HTR-8/SVneo (cell line): ENCODE measurements at places on chromosomes 5 and 9.

DNA sequence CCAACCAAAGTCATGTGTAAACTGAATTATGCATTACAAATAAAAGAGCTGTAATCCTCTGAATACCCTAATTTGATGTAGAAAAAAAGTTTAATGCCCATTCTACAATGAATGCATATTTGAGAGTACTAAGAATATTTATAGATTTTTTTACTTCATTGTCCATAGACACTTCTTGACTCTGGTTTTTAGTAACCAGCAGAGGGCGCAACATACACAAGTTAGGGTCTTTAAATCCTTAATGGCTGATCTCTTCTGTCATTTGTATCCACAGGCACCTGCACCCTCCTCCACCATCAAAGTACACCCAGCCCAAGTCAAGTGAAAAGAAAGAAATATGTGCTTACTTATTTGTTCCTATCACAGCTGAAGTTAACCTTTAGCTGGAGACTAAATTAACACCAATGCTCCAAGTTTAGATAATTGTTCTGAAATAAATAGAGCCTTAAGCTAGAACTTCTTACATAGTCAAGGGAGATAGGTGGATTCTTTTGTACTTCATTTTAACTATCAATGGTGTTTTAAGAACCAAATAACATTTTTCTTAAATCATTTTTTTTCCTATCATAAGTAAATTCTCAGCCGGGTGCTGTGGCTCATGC, 524.2 kb upstream of the DAB2 start:
- DNase-seq = peak; percentile 64

GRCh38 chr9:5582835-5583195, 46.1 kb upstream of the RIC1 start:
- DNase-seq = no peak

- no peak for DNase-seq
Observed at GRCh38 chr9:34606905-34607304, 5.0 kb downstream of the RPP25L start.

GRCh38 chr5:27010646-27011045, 27.7 kb downstream of the CDH9 start:
- peak; percentile 5 for DNase-seq

DNA sequence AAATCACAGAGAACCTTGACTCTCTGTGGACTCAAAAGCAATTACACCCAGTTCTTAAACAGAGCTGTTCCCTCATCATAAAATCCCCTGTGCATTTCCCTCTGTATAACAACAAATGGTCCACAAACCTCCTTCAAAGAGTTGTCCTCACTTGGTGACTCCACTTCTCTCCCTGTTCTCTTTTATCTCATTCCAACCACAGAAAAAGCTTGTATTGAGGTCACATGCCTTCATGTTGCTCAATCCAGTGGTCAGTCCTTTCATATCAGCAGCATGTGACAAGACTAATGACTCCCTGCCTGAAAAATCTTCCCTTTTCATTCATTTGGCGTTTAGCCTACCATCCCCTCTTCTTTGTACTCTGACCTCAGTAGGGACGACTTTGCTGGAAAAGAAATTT, 158.0 kb downstream of the DEPDC1B start:
- DNase-seq = no peak

DNA sequence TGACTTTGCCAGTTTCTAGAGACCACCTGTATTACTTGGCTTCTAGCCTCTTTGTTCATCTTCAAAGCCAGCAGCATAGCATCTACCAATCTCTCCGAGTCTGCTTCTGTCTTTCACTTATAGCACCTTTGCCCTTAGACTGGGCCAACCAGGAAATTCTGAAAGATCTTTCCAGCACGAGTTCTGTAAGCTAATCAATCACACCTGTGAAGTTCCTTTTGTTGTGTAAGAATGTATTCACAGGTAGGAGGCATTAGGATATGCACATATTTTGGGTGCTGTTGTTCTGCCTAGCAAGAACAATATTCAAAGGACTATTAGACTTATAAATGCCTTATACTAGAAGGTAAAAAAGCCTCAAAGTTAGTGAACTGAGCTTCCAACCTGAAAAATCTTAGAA, 232.1 kb downstream of the CDH12 start:
- DNase-seq = no peak

DNA sequence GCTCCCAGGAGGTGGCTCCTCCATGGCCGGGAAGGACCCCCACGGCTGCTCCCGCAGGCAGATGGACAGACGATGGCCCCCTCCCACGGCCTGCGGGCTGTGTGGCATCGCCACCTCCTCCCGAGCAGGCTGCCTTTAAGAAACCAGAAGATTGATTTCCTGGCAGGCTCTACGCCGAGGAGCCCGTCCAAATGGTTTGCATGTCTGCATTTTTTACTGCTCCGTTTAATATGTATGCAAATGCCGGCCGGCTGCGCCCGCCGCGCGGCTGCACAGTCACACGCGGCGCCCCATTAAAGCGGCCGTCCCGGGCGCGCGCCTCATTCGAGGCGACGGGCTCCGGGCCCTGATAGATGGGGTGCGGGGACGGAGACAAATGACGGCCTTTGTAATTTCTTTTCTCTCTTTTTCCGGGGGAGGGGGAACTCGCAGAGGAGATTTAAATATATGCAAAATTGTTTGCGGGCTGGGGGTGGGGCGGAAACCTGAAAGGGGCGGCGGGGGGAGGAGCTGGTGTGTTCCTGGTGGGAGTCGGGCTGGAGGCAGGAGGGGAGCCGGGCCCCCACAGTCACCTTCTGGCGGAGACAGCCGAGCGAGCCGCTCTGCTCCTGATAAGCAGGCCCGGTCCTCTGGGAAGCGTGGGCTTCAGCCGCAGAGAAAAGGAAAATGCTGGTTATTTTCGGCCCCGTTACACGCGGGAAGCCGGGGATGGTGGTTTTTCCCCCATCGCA, 158.7 kb upstream of the IER5L start:
- no peak for DNase-seq

DNA sequence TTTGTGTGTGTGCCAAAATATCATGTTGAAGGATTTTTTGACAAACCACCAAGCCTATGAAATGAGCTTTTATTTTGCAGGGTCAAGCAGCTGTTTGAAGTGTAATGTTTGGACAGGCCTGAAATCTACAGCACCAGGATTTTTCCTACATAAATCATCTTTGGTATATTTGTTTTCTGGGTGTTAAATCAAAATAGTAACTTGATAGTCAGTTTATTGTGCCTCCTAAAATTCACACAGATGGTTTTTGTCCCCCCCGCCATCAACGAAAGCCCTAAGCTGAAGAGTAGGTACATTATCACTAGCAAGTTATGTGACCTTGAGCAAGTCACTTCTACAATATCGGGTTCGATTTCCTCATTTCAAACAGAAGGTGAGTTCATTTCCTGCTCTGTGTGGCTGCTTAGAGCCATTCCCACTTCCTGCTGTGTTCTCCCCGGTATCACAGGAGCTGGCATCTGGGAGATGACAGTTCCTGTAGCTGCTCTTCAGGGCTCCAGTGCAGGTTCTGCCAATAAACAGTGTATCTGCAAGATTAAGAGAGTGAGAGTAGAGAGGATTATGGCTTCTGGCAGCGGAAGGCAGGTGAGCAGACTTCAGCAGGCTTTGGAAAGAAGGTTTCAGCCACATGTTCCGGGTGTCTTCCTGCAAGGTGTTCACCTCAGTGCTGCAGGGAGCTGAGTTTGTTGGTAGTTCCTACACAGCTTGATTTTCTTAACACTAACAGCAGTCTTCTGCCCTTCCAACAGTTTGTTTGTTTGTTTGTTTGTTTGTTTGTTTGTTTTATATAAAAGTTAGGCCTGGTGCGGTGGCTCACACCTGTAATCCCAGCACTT, 48.4 kb upstream of the GNE start:
- DNase-seq = peak; percentile 30

DNA sequence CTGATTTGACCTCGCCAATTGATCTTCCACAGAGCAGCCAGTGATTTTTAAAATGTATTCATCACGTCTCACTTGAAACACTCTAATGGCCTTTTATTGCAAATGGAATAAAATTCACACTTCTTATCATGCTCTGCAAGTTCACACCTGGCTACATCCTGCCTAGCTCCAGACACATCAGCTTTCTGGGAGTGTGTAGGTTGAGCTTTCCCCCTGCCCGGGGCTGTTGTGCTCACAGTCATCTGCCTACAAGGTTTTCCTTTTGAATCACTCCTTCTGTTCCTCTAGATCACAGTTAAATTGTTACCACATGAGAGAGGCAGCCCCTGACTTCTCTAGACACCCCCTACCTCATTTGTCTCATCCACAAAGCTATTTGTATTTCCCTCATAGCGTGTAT, 674.5 kb downstream of the PRELID2 start:
- DNase-seq = no peak

DNA sequence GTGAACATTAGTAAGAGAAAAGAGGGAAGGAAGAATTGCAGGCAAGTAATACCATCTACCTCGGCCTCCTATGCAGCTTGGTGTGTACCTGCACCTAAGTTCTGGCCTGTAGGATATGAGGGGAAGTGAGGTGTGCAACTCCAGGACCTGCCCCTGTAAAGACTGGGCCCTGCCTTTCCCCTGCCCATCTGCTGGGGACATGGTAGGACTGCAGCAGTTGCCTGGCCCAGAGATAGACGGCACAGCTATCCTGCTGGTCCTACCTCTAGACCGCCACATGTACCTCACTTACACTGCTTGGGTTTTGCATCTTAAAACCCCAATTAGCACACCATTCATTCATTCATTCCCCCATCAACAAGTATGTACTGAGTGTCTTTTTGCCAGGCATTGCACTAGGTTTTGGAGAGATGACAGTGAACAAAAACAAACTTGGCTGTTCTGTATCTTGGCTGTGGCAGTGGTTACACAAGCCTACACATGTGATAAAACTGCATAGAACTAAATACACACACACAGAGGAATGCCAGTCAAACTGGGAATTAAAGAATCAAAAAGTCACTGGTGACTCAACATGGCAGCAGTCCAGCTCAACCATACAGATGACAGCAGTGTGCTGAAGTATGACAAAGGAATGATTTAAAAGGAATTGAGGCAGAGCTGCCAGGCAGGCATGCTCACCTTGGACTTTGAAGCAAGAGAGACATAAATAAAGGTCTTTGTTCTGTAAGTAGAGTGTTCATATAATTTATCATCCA, 23.3 kb upstream of the MGAT1 start:
- no peak for DNase-seq

- DNase-seq = no peak
Observed at GRCh38 chr9:82467436-82467835, 478.9 kb downstream of the SPATA31D1 start.

DNA sequence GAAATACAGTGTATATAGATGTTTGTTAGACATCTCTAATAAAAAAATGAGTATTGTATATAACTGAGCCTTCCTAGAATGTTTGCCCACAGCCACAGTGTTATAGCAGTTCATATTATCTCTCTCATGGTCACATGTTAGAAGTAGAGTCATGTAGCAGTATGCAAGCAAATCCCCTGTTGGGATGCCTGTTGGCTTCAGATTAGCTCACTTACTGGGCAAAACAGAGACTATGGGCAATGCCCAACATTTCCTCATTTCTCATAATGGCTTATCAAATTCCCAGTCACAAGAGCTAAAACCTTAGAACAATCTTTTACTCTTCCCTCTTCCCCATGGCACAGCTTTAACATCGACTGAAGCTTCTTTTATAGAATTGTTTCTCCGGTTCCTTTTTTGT, 27.0 kb upstream of the PDCD1LG2 start:
- no peak for DNase-seq

GRCh38 chr5:2007496-2007877, 124.8 kb upstream of the IRX4 start:
- no peak for DNase-seq

DNA sequence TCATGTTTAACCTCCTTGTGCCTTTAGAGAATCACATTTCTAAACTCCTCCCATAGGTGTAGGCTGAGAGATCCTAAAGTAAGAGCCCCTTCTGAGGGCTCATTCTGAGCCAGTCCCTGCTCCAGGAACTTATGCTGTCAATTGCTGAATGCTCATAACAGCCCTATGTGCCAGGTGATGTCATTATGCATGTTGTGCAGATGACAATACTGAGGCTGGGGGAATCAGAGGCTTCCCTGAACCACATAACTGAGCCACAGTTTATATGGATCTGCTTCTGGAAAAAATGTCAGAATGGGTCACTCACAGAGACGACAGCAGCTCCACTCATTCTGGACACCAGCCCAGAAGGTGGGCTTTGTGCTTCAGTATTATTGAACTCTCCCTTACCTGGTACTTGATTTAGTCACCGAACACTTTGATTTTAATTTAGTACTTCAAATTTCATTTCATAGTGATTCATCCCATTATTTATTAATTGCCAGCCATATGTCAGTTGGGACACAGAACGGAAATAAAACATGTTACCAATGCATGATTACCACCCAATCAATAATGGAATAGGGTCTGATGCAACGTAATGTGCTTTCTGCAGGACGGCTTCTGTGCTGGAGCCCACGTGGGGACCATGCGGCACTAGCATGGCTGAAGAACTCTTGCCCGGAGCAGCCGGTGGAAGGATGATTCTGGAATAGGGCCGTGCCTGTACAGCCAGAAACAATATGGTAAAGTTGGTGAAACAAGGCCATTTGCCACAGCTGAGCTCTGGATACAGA, 406.3 kb downstream of the IRX1 start:
- no peak for DNase-seq

- no peak for DNase-seq
Observed at GRCh38 chr5:141783005-141783946, 94.9 kb downstream of the PCDH1 start.

DNA sequence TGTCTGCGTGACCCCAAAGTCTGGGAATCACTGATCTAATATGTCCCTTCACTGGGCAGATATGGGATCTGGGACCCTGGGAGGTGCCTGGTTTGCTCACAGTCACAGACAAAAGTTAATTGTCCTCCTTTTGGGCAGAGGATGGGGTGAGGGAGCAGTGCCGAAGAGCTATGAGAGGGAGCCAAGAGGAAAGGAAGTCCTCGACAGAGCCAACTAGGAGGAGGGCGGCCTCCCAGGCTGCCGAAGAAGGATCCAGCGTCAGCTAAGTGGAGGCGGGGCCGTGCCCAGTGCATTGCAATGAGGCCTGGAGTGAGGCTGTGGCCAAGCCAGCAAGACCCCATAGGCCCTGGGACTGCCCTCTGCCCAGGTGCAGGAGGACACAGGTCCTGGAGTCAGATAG, 11.4 kb downstream of the AIF1L start:
- DNase-seq = no peak

DNA sequence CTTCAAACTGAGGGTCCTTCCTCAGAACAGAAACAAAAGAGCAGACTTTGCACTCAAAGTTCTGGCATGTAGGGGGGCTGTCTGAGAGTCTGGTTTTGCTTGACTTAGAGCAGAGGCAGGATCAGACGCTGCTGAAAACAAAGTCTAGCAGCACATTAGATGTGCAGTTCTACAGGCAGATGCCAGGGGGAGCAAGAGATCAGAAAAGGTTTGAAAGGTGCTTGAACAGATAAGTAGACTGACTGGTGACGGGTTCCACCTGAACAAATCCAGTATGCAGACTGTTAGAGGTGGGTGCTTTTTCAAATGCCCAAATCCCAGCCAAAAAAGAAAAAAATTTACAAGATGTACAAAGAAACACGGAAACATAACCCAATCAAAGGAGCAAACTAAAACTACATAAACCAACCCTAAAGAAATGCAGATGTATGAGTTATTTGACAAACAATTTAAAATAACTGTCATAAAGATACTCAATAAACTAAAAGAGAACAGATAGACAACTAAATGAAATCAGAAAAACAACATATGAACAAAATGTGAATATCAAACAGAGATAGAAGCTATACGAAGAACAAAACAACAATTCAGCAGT, 194.7 kb upstream of the FREM1 start:
- peak; percentile 7 for DNase-seq
